Activated CD8-positive, alpha-beta T cell treated with anti-CD3 and anti-CD28 coated beads, Interleukin-2, amount 10 ng/mL, durations not matched to agents 7 days and 5 days (primary cell): ENCODE measurements at places on chromosomes 4 and X.

- peak; percentile 66 for DNase-seq
These were observed 39.4 kb downstream of the PPM1K start for GRCh38 chr4:88244816-88245579.

DNA sequence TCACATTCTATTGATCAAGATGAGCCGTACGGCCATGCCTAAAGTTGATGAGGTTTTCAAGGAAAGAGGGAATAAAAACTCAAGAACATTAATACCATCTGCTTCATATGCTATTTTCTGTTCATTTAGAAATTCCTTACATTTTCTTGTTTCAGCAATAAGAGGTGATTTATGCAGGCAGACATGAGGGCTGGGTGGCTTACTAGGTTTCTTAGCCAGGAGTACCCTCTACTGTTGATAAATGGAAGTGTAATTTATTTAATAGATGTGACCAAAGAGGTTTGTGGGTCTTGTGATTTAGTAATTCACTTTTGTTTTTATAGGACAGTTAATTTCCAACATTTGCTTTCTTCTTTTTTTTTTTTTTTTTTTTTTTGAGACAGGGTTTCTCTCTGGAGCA is 6.4 kb upstream of the SMIM9 start:
- DNase-seq = peak; percentile 28

DNA sequence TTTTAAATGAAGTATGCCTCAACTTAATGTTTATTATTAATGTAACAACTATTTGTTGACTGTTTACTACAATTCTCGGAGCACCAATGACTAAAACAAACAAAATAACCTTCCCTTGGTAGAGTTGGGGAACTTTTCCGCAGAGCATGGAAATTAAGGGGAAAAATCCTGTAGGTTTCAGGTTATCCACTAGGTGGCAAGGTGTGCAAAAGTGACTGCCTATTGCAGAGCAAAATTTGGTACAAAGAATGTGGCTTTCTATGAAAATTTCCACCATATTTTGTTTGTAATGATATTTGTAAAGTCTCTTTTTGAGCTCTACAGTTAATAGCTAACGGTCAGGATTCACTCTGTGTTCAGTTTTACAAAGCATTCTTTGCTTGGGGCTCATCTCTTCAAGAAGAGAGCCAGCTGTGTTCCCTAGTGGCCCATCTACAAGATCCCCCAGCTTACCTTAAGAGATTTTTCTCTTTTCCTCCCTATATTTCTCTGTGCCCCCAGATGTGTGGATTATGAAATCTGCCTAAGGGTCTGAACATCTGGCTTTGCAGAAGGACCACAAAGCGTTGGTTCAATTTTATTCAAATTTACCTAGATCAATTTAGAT is 61.1 kb downstream of the FBXO8 start:
- no peak for DNase-seq

DNA sequence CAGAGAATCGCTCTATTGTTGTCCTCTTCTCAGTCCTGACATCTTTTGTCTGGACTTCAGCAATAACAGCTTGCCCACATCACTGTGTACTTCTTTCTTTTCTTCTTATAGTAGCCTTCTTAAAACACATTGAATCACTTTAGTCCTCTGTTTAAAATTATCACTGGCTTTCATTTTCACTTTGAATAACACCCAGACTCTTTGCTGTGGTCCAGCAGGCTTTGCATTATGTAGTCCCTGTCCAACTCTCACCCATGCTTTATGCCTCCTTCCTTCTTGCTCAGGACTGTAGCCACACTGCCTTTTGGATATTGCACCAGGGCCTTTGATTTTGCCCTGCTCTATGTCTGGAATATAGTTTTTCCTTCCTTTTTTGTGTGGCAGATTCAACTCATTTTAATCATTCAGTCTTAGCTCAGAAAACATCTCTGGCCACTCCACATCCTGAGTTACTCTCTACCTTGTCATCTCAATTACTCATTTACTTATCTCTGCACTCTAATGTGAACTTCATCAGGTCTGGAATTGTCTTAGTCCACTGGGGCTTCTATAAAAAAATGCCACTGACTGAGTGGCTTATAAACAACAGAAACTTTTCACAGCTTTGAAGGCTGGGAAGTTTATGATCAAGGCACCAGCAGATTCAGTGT is 168.2 kb downstream of the C4orf33 start:
- no peak for DNase-seq

DNA sequence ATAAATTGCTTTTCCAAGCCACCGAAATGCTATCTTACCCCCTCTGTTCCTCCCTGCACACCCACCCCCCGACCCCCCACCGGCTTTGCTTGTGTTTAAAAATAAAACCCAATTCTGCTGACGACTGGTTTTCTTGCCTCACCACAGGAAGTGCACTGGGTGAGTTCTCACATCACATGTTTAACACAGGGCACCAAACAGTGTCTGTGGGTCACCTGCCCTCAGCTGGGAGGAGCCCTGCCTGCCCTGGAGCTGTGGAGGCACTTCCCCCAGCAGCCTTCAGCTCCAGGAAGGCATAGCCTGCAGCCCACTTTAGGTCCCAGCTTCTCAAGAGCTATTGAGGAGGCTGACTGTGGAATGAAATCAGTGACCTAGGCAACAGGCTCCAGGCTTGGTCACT is 8.8 kb downstream of the TMEM255A start:
- peak; percentile 52 for DNase-seq

DNA sequence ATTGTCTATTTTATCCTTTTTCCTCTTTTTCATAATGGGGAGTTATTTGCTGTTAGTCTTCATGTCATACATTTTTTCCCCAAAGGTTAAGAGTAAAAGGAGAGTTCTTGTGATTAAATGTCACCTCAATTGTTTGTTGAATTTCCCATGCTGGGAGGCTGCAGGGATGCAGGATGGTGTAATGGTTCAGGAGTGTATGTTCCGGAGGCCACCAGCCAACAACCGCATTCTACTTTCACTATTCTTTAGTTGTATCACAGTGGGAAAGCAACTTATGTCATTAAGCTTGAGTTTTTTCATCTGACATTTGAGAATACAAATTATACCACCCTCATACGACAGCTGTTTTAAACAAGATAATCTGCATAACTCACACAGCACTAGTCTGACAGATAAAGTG is 15.4 kb downstream of the AFP start:
- no peak for DNase-seq

DNA sequence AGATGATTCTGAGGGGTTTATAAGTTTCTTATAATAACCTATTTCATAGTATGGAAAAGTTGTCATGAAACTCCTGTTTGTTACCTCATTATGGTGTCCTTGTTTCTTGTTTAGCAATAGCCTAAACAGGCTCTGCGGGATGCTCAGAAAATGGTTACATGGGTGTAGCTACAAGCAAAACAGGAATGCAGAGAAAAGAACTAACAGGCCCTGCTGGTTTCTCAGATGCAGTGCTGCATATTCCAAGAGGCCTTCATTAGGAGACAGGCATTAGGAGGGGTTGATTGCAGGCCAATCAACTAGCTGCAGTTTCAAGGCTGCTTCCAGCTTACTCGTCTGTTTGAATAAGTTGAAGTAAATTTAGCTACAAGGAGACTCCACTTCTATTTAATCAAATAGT is 37.6 kb upstream of the HPGD start:
- DNase-seq = no peak

GRCh38 chrX:99421796-99422195 is 988.3 kb downstream of the PCDH19 start:
- no peak for DNase-seq

- DNase-seq = no peak
These were observed 578.7 kb downstream of the BCOR start for GRCh38 chrX:39519030-39519488.

DNA sequence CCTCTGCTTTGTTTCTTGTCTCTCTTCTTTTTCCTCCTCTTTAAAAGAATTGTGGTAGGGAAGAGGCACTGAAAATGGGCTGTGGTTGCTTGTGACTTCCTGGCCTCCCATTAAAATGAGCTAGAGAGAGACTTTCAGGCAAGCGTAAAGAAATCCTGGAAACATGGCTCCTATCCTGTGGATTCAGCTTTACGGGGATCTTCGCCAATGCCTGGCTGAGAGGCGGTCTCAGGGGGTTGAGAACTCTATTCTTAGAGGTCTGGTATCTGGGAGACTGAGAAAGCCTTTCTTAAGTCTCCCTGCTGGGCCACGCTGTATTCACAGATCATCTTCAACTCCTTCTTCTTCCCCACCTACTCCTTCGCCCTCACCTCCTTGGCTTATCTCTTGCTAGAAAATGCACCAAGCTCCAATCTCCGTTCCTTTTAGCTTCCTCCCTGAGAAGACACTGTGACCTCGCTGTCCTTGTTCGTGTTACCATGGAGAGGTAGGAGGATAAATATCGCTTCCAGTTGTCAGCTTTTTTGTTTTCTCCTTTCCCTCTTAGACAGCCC is 542 bp upstream of the KLF8 start:
- no peak for DNase-seq

- DNase-seq = no peak
These were observed 38.7 kb downstream of the KDM5C start for GRCh38 chrX:53186351-53186750.

DNA sequence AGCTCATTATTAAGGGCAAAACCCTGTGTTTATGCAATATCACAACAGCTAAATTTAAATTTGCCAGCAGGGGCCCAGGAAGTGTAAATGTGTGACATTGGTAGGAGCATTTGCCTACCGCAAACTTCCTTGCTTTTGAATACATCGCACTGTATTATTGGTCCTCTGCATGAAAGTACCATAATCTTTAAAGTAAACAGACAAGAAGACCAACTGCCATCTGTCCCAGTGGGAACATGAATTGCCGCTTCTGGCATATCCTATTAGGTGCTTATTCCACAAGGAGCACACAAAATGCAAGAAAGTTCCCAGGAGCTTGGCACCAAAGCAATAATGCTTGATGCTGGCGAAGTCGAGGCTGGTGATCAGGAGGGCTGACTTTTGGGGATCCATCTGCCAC is 51.3 kb downstream of the SOD3 start:
- no peak for DNase-seq

DNA sequence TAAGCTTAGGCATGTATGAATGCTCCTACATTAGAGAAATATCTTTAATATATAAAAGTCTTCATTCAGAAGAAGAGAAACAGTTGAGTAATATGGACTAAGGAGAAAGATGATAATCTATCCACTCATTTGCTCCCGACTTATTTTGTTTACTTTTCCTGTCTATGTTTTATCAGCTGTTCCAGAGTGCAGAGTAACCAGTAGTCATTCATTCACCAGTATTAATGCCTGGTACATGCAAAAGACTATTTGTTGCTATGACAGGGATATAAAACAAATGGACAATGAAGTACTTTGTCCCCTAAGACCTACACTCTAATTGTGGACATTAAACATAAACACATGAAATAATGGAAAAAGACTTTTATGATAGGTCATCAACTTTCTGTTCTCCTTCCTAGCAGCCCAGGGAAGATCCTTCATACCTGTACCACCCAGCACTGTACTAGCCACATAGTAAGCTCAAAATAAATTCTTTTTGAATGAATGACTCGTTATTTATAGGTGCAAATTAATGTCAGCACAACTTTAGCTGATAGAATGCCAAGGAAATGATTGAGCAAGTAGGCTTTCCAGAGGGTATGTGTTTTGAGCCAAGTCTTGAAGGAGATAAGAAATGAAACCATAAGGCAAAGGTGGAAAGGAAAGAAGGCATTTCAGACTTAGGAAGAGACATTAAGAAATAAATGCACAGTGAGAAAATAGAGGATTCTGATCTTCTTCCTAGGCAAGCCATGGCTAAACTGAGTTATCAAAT is 45.0 kb upstream of the IL13RA1 start:
- DNase-seq = no peak
